Bronchial smooth muscle cell (primary cell): ENCODE measurements at places on chromosomes 7 and 10. TPM values are rescaled to one million over a fixed set of nuclear protein-coding genes. Genes with fewer than 3 reads are reported as not detected.

The PGAM2 gene
- 0.09 and 0.63 TPM in 2 replicates for total RNA-seq

The ENKUR gene
- 0.09 and 0.16 TPM in 2 replicates for total RNA-seq

The PNPLA8 gene
- total RNA-seq: 25.5 and 27.1 TPM in 2 replicates

The RADIL gene
- total RNA-seq: 0.26 and 0.32 TPM in 2 replicates

The LRIT1 gene
- total RNA-seq: not detected in 2 replicates

The STEAP1 gene
- total RNA-seq: 20.0 and 30.7 TPM in 2 replicates

The SCART1 gene
- 3.7 and 4.7 TPM in 2 replicates for total RNA-seq

The EIF3B gene
- 123 and 139 TPM in 2 replicates for total RNA-seq

The ERVW-1 gene
- total RNA-seq: not detected in 2 replicates
